ENCODE measurements at places on chromosomes 4 and X.

DNA sequence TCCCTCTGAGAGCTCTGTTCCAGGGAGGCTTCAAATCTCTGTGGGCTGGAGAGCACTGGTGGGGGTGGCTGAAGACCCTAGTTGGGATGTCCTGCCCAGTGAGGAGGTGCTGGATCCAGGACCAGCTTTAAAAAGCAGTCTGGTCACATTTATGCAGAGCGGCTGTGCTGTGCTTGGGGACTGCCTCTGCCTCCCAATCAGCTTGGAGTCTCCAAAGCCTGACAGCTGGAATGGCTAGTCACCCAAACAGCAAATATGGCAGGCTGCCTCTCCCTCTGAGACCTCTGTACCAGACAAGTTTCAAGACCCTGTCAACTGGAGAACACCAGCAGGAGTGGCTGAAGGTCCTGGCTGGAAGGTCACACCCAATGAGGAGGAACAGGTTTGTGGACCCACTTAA, 848.1 kb upstream of the DIAPH2 start:
- DNase-seq = no peak

GRCh38 chrX:154486052-154486395, 391 bp downstream of the UBL4A start:
- no peak for DNase-seq

DNA sequence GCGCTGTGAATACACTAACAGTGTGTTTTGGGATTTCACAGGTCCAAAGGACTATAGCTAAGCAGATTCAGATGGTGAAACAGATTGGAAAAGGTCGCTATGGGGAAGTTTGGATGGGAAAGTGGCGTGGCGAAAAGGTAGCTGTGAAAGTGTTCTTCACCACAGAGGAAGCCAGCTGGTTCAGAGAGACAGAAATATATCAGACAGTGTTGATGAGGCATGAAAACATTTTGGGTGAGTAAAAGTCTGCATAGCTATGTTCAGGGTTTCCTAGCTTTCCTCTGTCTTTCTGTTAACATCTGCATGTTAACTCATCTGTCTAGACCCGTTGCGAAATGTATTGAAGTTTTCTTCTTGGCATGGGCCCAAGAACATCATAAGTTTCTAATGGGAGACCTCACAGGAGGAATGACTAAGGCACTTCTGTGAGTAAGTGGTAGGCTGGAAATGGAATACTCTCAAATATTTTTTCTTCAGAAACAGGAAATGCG, 372.1 kb downstream of the BMPR1B start:
- DNase-seq = no peak

GRCh38 chr4:4269331-4269731, 20.6 kb downstream of the LYAR start:
- DNase-seq = no peak

- no peak for DNase-seq
Observed at GRCh38 chr4:34720571-34720970, 1523.7 kb downstream of the ARAP2 start.

DNA sequence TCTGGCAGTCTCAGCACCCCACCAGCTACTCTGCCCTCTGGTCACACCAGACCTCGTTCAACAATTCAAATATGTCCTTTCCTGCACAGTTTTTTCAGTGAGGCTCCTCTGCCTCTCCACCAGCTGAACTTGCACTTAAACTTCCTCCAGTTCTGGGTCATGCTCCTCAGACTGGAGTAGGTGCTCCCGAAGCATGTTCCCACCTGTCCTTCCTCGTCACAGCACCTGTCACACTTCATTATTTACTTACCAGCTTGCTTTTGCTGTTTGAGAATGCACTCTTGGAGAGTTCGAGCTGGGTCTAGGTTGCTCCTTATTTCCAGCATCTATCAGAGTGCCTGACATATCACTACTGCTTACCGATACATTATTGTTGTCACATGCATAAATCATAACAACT, 144.8 kb upstream of the TTC29 start:
- DNase-seq = no peak

DNA sequence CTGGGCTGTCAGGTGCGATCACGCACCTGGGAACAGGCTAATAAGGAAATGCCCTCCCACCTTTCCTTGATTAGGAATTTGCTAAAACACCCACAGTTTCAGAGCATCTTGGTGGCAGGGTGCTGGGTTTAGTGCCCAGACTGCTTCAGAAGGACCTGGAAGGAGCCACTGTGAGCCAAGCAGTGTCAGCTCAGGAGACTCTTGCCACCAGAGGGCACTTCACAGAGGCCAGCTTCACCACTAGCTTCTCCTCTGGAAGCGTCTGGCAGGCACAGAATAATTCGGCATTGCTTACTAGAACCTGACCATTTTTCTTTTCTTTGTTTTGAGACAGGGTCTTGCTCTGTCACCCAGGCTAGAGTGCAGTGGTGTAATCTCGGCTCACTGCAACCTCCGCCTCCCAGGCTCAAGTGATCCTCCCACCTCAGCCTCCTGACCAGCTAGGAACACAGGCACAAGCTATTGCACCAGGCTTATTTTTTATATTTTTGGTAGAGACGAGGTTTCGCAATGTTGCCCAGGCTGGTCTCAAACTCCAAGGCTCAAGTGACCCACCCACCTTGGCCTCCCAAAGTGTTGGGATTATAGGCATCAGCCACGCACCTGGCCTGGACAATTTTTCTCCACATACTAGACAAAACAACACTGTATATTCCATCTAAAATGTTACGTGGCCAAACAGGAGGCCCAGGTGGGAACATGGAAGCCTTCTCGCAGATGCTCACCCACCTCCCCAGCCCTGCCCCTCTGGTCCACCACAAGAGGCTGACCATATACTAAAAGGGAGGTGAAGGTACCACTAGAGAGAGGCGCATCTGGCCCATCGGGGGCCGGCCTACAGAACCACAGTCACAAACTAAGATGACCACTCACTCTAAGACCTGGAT, 14.1 kb downstream of the NOP14 start:
- DNase-seq = no peak

DNA sequence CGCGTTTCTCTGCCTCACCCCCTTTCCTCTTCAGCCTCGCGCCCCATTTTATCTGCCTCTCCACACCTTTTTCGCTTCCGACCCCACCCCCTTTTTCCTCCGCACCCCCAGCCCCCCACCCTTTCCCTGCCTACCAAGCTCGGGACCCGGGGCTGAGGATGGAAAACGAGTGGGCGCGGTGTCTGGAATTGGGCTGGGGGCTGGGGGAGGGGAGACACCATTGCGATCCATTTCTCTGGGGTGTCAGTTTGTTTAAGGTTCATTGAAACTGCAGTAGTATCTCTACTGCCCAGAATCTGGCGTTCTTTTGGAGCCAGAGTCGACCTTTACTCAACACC, 707 bp downstream of the SLC9A6 start:
- no peak for DNase-seq
